Left lung (tissue), 14 donors: ENCODE measurements at places on chromosomes 12 and 14.
A peak's percentile ranks its signal among the peaks of the same experiment; 100 is the strongest.

GRCh38 chr14:86865934-86866333, 1127.0 kb downstream of the GALC start:
- no peak for DNase-seq

DNA sequence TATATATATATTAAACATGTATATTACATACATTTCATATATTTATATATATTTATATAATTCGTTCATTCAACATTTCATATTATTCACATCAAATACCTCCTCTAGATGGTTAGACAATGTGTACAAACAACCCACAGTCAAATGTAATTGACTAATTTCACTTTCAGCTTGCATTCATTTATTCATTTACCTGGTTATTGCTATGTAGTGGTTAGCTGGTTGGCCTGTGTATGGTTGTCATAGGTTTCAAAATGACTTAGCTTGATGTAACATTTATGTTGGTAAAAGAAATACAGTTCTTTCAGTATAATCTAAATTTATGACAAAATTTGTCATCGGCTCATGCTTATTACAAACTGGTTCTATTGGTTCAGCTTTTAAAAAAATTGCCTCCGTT, 389 bp downstream of the OR4K13 start:
- no peak for DNase-seq

- peak; percentile 56 for DNase-seq
These were observed 668 bp downstream of the TRIP11 start for GRCh38 chr14:92039063-92039718.

GRCh38 chr14:63322897-63323573, 4.3 kb upstream of the GPHB5 start:
- DNase-seq = no peak

DNA sequence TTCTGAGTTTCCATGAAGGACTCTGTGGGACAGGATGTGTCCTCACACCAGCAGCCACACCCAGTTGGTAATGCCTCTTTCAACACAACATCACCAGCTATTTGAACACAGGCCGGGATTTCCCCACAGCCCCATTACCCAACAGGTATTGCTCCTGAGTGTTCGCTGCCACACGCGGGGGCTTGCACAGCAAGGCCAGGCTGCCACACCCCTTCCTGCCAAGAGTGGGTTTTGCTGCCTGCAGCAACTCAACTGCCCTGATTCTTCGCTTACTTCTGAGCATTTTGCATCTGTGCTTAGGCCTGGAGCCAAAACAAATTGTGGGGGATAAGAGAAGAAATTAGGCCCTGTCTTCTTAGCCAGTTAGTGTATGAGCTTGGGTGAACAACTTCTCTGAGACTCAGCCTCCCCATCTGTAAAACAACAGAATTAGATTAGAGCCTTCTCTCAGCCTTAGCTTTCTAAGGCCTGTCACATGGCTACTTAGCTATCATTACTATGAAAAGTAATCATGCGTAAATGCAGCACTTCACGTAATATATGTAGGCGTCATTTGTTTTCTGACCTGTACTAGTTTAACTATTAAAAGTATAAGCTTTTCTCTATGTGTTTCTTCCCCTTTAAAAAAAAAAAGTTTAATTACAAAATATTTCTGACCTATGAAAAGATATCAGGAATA, 20.0 kb downstream of the CKAP4 start:
- DNase-seq = peak; percentile 32

- no peak for DNase-seq
These were observed 89.5 kb downstream of the PTPRO start for GRCh38 chr12:15411842-15412241.

DNA sequence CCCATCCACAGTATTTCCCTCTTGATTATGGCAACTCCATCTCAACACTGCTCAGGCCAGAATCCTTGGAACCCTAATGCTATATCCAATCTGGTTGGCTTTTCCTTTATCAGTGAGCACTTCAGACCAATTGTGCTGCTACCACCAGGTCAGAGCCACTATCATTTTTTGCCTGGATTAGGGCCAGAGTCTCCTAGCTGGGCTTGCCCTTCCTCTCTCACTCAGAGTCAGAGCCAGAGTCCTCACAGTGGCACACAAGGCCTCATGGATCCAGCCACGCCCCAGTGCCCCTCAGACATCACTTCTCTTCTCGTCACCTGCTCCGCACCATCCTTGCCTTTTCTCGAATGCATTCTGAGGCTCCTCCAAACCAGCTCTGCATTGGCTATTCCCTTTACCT, 211.1 kb downstream of the ANO6 start:
- DNase-seq = no peak

DNA sequence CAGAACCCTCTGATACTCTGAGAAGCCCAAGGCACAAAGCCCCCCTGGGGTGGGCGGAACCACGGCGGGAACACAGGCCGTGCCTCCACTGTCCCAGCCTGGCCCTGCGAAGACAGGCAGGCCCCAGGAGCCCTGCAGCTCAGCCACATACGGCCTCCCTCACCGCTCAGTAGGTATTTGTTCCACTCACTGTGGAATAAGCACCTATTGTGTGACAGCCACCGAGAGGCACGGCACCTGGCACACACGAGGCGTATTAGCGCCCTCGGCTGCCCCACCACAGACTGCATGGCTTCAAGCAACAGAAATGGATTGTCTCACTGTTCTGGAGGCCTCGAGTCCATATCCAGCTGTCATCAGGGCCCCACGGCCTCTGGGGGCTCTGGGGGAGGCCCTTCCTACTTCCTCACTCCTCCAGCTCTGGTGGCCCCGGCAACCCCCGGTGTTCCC, 66.3 kb downstream of the NCOR2 start:
- no peak for DNase-seq
